ENCODE measurements at places on chromosomes 1 and 21. TPM values are rescaled to one million over a fixed set of nuclear protein-coding genes. Genes with fewer than 3 reads are reported as not detected.

The CENPL gene
- total RNA-seq, result 26.2 TPM

The CCDC24 gene
- 2.1 TPM for total RNA-seq

The SPATA21 gene
- not detected for total RNA-seq

The CCDC17 gene
- 2.5 TPM for total RNA-seq

The PTTG1IP gene
- total RNA-seq, result 48.3 TPM

The GBP5 gene
- 34.3 TPM for total RNA-seq

The MMP23B gene
- total RNA-seq, result 0.94 TPM

The RNF223 gene
- total RNA-seq, result not detected

The KCNJ10 gene
- total RNA-seq, result not detected

The PROX1 gene
- not detected for total RNA-seq

The HMGCS2 gene
- not detected for total RNA-seq

The UBE2U gene
- total RNA-seq, result not detected

GRCh38 chr1:227518876-227519275 lies 44.5 kb upstream of the ZNF678 start:
- no peak for DNase-seq

GRCh38 chr1:15400627-15401026 lies 9.1 kb upstream of the EFHD2 start:
- DNase-seq, result no peak

DNA sequence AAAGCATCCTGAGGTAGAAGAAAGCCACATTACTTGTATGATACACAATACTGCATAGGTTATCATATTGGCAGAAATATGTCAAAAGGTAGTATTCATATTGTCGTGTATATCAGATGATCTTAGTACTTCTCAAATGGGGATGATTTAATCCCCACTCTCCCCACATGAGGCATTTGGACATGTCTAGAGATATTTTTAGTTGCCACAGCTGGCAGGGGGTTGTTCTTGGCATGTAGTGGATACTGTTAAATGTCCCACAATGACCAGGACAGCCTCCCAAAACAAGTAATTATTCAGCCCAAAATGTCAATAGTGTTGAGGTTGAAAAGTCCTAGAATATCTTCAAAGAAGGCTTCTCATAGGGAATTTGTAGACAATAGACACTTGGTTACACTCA lies 162.8 kb downstream of the NEGR1 start:
- no peak for DNase-seq

- DNase-seq, result no peak
These were observed 111.1 kb downstream of the NEK7 start for GRCh38 chr1:198267921-198268320.

- no peak for DNase-seq
These were observed 55.7 kb upstream of the KIRREL1 start for GRCh38 chr1:157937744-157938143.

GRCh38 chr1:23035823-23036452 lies 16.7 kb downstream of the KDM1A start:
- no peak for DNase-seq

DNA sequence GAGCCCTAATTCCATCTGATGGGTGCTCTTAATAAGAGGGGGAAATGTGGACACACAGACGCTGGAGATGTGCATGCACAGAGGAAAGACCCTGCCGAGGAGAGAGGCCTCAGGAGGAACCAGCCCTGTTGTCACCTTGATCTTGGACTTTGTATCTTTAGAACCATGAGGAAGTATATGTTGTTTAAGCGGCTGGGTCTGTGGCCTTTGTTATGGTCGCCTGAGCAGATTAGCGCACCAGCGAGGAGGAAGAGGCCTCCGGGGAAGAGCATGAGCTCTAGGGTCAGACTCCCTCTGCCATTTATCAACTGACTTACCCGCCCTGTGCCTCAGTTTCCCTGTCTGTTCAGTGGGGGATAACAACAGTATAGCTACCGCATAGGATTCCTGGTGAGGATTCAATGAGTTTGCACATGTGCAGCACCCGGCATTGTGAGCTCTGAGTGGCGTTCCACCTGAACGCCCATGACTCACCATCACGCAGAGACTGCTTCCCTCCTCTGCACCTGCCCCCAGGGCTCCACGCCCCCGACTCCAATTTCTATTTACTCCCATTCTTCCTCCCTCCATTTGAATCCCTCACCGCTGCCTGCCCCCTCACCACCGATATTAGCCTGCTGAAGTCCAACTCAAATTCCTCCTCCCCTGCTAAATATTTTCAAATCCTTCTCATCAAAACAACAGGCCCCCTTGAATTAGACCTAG lies 67.2 kb downstream of the ATP5PO start:
- no peak for DNase-seq

- no peak for DNase-seq
These were observed 325.2 kb downstream of the PLPP3 start for GRCh38 chr1:56254130-56254529.

DNA sequence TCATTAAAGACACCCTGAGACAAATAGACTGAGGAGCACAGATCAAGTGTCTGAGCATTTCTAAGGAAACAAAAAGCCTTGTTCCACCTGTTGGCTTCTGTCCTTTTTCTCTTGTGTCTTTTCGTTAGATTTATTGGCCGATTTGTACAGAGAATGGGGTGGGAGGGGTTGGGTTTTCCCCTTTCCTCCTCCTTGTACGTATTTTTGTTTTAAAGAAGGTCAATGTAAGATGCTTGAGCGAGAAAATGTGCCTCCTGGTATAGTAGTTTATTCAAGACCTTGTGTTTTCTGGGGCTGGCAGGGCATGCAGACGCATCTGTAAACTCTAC lies 1.2 kb downstream of the BCL9 start:
- DNase-seq, result no peak

GRCh38 chr1:33032126-33032869 lies 4.4 kb downstream of the AK2 start:
- no peak for DNase-seq

DNA sequence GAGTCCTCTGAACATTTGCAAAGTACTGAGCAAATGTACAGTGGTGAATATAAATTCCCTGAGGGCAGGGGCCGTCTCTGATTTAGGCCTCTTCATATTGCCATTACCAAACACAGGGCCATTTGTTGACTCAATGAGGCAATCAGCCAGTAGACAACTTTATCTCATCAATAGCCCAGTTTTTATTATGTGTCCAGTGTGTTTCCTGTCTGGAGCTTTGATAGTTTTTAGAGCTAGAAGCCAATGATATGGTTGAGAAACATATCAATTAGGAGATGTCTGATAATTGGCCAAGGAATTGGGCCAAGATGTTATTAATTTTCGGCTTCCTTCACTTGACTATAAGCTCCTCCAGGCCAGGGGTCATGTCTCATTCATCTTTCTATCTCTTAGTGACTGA lies 163.0 kb downstream of the ROR1 start:
- DNase-seq, result no peak

- no peak for DNase-seq
These were observed 26.3 kb upstream of the ATF3 start for GRCh38 chr1:212582291-212582690.

DNA sequence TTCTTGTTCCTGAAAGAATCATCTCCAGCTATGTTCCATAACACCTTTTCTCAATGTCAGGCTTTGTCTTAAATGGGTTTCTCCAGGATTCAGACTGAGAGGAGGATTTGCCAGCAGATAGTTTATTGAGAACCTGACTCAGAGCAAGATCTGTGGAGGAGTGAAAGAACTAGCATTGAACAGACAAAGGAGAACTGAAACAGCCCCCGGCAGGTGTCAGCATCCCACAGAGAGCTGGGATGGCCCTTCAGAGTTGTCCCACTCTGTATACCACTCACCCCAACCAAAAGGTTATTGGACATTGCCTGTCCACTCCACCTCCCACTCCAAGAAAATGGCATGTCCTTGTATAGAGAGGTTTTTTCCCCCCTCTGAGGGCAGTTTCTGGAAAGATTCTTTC lies 270.7 kb downstream of the PAPPA2 start:
- DNase-seq, result no peak

DNA sequence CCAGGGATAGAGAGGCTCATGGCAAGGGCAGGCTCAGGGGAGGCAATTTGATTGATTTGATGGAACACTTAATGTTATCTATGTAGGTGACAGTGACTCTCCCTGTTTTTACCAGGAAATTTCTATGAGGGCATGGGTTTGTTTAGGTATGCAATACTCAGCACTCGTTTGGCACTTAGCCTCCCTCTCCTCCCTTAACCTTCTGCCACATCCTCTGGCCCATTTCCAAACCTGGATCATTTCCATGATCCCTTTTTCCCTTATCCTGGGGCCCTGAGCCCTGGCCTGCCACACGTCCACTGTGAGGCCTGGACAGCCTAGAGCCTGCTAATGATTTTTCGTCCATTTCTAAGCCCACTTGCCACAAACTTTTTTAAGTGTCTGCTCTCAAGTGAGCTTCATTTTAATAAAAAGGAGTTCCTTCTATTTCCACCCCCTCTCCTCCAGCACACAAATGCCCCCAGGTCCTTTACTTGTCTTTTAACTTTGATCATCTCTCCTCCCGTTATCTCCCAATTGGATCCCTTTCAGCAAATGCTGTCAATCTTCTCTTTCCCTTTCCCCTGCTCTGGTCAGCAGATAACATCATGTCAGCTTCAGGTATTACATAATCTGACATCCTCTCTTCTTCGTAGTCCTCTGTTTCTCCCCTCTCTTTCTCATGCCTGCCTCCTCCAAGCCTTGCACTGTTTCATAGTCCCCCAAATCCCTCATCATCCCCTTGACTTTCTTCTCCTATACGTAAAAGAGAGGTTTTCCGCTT lies 37.8 kb upstream of the GADD45A start:
- no peak for DNase-seq

DNA sequence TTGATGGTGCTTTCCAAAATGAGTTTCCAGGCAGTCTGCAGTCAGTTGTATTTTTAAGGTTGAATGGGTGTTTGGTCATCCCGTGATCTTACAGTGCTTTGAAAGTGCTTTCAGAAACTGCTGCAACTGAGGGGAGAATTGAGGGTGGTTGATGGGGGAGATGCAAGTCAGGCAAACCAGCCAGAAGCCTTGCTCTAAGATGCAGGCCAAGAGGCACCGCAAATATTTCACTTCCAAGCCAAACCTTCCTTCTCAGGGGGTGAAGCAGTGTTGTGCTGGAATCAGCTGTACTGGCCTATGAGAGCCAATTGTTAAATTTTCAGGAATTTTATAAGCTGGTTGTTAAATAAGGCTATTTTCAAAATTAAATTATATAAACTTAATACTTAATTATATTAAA lies 151.6 kb downstream of the KCNJ6 start:
- no peak for DNase-seq

DNA sequence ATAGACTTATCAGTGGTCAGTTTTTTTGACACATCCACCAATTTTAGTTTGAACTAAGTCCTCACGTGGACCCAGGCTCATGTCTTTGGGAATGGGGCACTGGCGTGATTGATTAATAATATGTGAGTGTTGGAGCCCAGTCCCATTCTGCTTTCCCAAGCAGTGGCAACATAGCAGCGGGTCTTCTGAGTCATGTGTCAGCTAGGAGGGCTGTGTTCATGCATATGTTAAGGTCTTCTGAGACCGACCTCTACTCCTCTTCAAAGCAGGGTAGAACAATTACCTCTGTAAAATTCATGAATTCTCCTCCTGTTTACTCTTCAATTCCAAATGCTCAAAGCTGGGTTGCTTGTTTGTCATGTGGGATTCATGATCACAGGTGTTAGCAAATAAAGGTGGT lies 291.3 kb downstream of the CAMTA1 start:
- DNase-seq, result no peak

DNA sequence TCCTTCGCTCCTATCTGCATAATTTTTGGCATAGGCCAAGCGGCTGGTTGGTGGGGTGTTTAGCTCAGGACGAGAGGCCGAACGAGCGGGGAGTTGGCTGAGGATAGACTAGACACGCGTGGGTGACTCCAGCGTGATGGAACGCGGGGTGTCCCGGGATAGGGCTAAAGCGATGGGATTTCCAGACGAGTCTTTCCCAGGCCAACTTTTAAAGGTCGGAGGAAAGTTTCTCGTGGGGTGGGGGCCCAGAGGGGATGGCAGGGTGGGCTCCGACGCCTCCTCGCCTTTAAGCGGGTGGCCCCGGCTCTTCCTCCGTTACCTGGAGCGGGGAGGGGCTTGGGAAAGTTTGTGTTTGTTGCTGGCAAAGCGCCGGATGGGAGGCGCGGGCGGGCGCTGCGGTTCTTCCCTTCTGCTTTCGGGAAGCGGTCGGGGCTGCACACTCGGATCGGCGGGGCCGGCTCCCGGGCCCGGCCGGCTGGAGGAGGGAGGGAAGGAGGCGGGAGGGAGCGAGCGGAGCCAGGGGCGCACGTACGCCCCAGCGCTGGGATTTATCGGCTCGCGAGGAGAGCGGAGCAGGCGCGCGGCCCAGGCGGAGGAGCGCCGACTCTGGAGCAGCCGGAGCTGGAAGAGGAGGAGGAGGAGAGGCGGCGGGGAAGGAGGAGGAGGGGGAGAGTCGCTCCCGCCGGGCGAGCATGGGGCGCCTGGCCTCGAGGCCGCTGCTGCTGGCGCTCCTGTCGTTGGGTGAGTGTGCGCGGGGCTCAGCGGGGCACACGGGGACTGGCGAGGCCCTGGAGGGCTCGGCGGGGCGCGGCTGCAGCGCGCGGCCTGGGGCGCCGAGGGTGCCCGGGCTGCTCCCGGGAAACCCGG lies at the start of gene PTGFRN:
TSS of gene PTGFRN (plus strand) at position 405 of the 867 bp plus-strand sequence. CDS start at position 693, 288 bp downstream.
- no peak for DNase-seq

DNA sequence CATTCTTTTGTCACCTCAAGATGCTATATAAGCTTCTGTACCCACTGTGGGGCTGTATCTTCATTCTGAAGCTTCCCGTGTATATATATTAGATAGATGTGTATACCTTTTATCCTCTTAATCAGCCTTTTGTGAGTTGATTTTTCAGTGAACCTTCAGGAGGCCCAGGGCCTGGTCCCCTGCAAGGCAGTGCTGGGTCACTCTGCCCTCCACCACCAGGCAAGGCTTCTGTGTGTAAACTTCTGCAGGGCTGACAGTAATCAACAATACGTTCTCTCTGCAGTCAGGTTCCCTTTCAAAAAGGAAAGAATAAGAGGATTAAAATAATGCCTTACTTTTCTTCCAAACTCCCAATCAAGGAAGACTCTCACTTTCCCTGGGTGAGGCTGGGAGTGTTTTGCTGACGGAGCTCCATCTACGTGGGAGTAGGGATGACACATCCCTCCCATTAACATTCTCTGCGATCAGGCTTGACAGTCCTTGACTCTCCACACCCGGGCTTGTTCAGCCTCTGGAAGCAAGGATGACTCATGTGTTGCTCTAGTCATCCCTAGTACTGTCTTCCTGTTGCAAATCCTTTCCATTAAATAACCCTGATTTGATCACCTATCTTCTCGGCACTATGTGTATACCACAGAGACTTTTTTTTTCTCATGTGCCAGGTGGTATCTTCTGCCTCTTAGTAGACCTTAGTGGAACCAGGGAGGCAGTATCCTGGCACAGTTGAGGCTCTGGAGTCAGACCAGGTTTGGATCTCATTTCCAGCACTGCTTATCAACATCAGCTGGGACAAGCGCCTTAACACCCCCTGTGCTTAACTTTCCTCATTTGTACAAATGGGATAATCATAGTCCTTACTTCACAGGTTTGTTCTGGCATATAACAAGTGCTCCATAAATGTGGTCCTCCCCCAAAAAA lies 70.3 kb upstream of the KCNK1 start:
- DNase-seq, result no peak

- DNase-seq, result no peak
These were observed 95.2 kb downstream of the SYF2 start for GRCh38 chr1:25137106-25137505.

GRCh38 chr1:167723707-167724323 lies 2.0 kb downstream of the MPZL1 start:
- no peak for DNase-seq
